ENCODE measurements at places on chromosomes 1 and 21. TPM values are rescaled to one million over a fixed set of nuclear protein-coding genes. Genes with fewer than 3 reads are reported as not detected.

Gene FMO5
- total RNA-seq = 2.2 TPM

Gene EFNA3
- 5.8 TPM for total RNA-seq

Gene S100A9
- 197 TPM for total RNA-seq

Gene HAO2
- total RNA-seq = not detected

Gene CNIH3
- 4.1 TPM for total RNA-seq

Gene WNT4
- 3.1 TPM for total RNA-seq

Gene SLC9C2
- not detected for total RNA-seq

Gene TSPAN1
- total RNA-seq = 0.49 TPM

Gene TNFRSF25
- 30.7 TPM for total RNA-seq

Gene CLEC20A
- total RNA-seq = not detected

Gene AXDND1
- 1.8 TPM for total RNA-seq

Gene SPRR2B
- total RNA-seq = not detected

Gene CFHR1
- not detected for total RNA-seq

Gene CFAP74
- 0.27 TPM for total RNA-seq

Gene ACTN2
- 43.1 TPM for total RNA-seq

Gene HSPB7
- 5.3 TPM for total RNA-seq

Data from camera-type eye (tissue), 1 donor.